ENCODE measurements at places on chromosomes 1 and 21. TPM values are rescaled to one million over a fixed set of nuclear protein-coding genes. Genes with fewer than 3 reads are reported as not detected.

- no peak for DNase-seq
Measured at GRCh38 chr1:37620707-37621106, 14.0 kb downstream of the RSPO1 start.

DNA sequence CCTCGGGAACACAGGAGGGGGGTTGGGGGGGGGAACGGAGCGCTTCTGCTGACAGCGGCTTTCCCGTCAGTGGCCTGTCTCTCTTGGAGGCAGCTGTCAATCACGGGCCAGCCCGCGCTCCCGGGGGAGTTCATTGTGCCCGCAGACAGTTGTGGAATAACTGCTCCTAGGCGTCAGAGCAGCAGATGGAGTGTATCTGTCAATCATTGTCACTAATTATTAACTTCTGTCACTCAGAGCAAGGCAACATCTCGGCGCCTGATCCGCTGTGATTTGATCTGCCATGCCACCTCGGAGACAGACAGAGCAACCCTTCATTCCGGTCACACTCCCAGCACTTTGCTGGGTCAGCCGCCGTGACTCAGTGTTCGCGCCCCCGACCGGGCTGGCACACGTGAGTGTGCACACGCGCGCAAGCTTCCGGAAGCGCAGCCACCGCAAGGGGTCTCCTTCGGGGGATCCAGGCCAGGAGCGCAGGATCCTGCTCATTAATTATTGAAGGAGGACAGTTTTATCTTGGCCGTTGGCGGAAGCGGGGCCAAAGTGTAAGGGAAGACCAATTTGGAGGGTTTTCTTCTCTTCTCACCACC, 75.8 kb downstream of the RRAGC start:
- DNase-seq: no peak

DNA sequence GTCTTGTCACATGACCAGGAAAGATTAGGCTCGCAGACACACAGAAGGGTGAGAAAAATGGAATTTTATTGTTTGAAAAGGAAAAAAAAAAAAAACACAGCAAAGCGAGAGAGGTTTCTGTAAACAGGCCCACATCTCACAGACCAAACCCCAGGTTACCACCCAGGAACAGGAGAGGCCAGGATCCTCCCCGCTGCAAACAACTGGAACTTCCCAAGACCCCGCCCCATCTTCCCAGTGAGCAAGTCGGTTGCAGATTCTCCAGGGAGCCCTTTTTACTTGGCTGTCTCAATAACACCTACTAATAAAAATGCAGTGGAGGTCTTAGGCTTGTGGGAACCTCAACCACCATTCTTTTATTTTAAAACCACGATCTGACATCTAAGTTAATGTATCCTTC, 84.7 kb upstream of the ETS2 start:
- no peak for DNase-seq

DNA sequence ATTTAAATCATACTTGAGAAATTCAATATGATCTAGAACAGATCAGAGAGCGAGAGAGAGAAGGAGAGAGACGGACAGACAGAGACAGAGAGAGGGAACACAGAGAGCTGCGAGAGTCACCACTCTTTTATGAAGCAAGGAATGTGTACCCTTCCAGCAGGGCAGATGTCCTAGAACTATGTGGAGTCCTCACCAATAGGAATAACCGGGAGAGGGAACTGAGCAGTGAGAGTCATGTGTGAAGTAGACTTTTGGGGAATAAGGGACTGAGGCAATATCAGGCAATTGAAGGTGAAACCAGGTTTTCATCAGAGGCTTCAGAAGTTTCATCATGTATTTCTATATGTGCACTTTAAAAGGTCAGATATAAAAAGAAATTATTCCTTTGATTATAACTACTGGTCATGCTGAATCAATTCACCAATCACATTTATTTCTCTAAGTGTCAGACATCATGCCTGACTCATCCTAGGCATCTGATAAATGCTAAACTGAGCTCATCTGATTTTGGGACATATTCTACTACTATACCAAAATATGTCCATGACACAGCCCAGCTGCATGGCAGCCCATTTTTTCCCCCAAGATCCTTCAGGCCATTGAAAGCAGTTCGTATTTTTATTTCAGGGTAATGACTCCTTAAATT, 22.4 kb downstream of the VTCN1 start:
- DNase-seq: no peak

- DNase-seq: no peak
Measured at GRCh38 chr1:5140136-5140535, 485.7 kb downstream of the AJAP1 start.

DNA sequence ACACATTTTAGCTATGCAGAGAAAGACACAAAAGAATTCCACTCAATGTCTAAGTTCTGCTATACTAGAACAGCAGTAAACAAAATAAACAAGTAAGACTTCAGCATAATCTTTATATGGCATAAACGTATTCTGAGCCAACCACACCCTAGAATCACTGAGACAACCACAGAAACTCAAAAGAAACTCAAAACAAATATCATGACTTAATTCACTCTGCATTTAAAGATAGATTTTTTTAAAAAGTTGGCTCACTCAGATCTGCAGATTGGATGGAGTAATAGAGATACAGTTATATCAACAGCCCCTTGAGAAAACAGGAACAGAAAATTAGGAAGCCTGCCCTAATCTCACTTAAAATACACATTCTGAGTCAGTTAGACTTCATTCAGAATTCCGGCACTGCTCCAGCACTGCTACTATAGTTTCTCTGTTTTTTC, 95.0 kb downstream of the COL24A1 start:
- DNase-seq: no peak

- no peak for DNase-seq
Measured at GRCh38 chr1:244286341-244286740, 165.4 kb downstream of the ADSS2 start.

GRCh38 chr1:17558954-17559614, 19.6 kb downstream of the ARHGEF10L start:
- DNase-seq: no peak

DNA sequence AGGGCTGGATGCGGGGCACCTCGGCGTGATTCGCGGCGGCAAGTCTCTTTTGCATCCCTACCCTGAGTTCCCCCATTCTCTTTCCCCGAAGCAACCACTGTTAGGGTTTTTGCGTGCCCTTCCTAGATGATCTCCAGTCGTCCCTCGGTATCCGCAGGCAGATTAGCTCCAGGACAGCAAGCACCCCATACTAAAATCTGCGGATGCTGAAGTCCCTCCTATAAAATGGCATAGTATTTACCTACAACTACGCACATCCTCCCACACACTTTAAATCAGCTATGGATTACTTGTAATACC, 22.8 kb upstream of the CFAP126 start:
- DNase-seq: no peak

DNA sequence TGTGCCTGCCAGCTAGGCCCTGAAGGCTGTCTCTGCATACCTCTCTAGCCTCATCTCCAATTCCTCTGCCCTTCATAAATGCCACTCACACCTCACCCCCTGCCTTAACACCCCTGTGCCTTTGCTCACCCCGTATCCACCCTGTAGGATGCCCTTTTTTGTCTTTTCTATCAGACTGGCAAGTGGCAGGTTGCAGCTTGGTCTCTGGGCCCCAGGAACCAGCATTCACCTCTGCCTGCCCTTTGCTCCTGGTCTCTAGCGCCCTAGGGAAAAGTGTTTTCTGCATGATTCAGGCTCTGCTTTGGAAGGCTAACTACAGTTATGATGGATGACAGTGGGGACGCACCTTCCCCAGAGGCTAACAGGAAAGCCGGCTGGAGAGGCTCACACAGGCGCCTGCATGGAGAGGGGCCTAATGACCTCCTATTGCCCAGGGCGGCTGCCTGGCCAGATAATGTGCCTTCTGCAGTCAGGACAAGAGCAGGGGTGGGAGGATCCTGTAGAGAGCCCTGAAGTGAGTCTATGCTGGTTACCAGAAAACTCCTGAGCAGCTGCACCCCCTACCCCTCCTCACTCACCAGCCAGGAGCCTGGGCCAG, 11.2 kb downstream of the KANK4 start:
- DNase-seq: no peak

- no peak for DNase-seq
Measured at GRCh38 chr1:172801771-172802322, 142.9 kb downstream of the FASLG start.

The ECM1 gene
- 21.9 TPM for total RNA-seq

The ARMH1 gene
- 14.0 TPM for total RNA-seq

The NTRK1 gene
- total RNA-seq: 0.19 TPM

The EBNA1BP2 gene
- 45.7 TPM for total RNA-seq

The CLDN19 gene
- not detected for total RNA-seq

The ALDH4A1 gene
- 27.6 TPM for total RNA-seq

The SPRR2E gene
- not detected for total RNA-seq

The TMPRSS2 gene
- total RNA-seq: not detected
